Erythroblast (primary cell): ENCODE measurements at places on chromosomes 5 and 9.
A peak's percentile ranks its signal among the peaks of the same experiment; 100 is the strongest.

GRCh38 chr9:92968081-92968480, 20.8 kb downstream of the FGD3 start:
- no peak for DNase-seq

DNA sequence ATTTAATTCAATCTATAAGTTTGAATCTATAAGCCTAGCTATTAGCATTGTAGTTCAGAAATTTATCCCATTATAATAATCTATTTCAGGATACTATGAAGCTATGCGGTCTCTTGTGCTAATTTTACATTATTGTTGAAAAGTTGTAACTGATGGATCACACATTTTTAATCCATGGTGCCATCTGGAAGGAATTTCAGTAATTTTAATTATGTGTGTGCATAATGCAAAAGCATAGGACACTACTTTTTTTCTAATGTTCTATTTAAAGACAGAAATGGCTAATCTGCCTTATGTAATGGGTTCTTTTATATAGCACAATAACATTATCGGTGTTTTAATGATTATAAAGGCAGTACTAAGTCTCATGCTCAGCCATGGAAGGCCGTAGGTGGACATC, 90.6 kb downstream of the HOMER1 start:
- no peak for DNase-seq

DNA sequence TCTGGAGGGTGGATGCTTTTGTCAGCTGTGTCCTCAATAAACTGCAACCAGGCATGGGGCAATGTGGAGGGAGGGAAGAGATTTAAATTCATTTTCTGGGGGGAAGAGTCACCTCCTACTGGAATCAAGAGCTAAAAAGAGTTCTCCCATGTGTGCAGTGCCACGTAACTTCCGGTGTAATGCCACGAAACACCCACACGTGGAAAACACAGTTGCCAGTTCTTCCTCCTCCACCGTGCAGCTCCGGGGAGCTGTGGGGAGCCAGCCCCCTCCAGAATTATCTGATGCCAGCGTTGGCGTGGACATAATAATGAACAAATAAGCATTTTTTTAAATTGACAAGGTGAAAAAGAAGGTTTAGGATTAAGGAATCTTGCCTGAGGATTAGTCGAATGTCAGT, 32.1 kb upstream of the MED10 start:
- DNase-seq: no peak

- DNase-seq: no peak
Observed at GRCh38 chr5:4735261-4735660, 404.9 kb upstream of the ADAMTS16 start.

DNA sequence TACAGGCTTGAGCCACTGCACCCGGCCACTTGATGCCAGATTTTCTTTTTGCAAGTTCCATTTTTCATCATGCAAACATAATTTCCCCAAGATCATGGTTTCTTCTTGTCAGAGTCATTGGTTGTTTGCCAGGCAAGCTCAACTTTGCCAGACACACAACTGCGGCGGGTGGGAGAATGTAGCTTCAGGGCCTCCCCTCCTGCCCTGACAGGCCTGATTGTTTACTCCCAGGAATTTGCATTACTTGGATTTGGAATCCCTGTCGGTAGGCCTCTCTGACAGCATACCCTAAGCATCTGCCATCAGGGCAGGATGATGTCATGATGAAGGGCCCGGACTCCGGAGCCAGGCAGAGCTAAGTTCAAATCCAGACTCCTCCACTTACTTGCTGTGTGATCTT, 15.1 kb downstream of the RPS14 start:
- no peak for DNase-seq

- DNase-seq: no peak
Observed at GRCh38 chr5:94793816-94794198, 175.3 kb downstream of the SLF1 start.

DNA sequence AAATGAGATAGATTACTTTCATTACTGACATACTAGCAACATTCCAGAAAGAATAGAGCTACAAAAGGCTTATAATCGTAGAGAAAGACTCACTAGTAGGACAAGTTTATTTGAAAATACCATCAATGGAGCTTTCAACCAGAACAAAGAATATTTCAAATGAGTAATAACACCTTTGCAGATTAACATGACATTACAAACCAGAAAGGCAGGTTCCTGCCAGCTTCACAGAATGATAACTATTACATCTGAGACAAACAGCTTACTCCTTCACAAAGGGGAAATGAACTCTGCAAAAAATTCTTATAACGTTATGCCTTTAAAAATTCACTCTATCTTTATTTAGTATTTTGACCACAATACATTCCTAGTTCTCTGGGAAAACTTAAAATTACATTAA, 103.1 kb downstream of the EPB41L4A start:
- no peak for DNase-seq

GRCh38 chr5:173795601-173796000, 92.5 kb upstream of the CPEB4 start:
- no peak for DNase-seq

GRCh38 chr5:176639981-176640380, 7.3 kb upstream of the TSPAN17 start:
- no peak for DNase-seq

DNA sequence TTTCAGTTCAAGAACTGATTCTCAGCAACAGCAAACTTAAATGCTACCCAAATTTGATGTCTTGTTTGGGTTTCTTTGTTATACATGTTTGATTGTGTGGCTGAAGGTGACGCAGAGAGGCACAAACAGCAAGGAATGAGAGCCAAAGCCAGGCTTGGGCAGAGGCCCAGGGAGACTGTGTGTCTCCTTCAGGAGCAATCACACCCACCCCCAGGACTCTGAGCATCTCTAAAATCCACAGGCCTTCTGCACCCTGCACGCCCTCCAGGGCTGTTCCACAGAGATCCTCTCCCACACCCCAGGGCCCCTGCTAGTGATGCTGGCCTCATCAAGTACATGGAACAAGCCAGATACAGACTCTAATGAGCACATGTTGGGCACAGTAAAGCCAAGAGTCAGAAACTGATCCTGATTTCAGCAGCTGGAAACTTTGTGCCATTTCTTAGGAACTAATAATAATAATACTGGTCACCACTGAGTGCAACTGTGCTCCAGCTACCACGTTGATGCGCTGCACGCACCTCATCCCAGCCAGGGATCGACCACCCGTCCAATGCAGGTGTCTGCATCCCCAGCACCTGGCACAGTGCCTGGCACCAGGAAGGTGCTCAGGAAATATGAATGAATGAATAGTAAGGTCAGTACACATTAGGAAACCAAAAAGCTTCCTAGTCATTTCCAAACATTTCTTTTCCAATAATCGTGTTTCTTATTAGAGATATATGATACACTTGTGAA, 54.6 kb upstream of the TCF7 start:
- no peak for DNase-seq

- DNase-seq: no peak
Observed at GRCh38 chr5:115573133-115573532, 28.6 kb upstream of the FEM1C start.

DNA sequence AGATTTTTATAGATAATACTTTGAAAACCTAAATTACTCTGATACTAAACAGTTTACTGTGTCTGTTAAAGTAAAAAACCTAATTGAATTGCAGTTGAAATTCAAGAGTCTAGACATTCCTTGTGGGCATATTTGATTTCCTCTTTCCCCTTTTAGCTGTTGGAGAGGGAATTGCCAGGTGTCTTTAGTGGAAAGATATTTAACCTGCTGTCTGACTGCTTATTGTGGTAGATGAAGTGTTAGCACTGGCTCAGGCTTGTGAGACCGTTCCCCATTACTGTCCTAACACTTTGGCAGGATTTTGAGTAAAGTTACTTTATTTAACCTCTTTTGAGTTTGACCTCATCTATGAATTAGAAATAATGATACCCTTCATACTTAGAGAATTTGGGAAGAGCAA, 16.4 kb downstream of the MAP3K1 start:
- no peak for DNase-seq

DNA sequence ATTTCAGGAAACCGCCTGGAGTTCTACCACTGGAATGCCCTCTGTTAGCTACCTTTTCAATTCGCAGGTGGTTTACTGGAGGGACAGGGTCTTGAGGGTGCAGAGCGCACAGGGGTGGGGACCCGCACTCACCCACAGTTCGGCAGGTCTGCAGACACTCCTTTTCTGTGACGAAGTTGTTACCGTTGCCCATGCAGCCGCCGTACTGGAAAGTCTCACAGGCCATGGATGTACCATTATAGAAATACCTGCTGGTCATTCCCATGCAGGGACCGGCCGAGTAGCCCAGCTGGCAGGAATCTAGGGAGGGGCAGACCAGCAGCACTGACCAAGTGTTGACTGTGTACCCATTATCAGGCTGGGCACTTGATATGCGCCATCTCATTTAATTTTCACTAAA, 16.8 kb downstream of the AMBP start:
- no peak for DNase-seq

DNA sequence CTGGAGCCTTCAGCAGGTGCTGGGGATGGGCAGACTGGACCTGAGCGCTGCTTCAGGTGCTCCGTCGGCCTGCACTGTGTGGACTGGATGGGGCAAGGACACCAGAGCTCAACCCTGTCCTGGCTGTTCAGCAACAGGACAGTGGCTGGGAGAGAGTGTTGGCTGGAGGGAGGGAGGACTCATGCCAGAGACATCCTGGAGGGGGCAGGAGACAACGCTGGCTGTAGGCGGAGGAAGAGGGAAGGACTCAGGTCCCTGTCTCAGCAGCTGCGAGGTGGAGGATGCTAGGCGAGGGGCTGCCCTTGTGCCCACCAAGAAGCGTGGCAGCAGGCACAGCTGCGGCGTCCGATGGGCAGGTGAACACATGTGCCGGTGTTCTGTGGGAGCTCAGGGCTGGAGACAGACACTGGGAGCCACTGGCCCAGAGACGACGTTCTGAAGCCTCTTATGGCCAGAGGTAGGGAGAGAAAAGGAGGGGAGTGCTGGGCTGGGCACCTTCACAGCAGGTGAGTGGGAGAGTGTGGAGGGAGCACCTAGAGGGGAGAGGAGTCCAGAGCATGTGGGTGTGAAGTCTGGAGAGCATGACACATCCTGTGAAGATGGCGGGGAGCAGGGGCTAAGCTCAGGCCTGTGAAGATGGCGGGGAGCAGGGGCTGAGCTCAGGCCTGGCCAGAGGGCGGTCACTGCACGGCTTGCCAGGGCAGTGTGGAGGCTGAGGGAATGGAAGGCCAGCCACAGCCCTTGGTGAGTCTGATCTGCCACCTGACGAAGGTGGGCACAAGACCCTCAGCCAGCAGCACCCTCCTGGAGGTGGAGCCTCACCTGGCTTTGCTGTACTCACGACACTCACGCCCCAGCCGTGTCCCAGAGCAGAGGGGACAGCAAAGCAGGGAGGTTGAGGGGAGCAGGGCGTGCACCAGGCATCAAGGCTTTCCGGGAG, 79.1 kb upstream of the FCN1 start:
- DNase-seq: no peak

GRCh38 chr5:78245136-78245535, 49.4 kb downstream of the AP3B1 start:
- peak; percentile 11 for DNase-seq

DNA sequence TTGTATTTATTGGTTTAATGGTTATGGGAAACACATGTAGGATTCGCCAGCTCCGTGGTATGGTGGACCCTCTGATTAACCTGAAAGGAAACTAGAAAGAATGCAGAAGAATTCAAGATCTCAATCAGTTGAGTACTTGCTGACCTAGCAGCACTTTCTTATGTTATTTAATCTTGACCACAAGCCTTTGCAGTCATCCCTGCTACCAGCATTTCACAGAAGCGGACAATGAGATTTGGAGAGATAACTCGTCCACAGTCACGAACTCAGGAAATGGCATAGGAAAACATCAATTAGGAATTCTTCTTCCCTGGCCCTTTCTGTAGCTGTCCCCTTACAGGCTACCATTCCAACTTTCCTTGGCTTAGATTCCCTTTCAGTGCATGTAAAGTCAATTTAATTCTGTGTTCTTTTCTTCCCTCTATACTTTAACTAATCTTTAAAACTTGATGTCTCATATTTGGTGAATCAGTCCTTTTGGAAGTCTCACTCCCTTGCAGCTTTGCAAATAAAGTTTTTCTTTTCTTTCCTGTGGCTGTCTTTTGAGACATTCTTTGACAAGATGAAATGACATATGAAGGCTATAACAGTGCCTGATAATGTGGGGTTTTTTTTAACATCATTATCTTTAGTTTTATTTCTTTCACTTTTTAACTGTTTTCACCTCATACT, 1.3 kb upstream of the SLC44A1 start:
- DNase-seq: peak; percentile 40

DNA sequence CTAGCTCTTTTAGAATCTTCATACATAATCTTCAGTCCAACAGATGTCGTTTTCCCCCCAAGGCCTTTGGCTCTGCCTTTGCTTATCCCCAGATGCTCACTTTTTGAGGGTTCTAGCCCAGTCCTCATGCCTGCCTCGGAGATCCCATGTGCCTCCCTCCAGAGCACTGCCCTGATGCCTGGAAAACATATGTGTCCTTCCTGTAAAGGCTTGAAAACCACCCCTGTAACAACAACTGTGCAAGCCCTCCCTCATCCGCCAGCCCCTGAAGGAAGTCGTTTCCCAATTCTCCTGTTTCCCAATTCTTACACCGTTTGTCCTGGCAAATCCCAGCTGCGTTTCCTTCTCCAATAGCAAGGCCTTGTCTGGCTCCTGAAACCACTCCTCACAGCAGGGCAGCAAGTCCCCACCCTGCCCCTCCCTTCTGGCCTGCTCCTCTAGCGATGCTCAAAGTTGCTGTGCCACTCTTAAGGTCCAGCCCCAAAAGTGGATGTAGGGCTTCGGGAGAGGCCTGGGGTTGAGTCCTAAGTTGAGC, 52.2 kb downstream of the SLC36A1 start:
- DNase-seq: peak; percentile 21

GRCh38 chr9:8673830-8674229, 874.3 kb upstream of the DMAC1 start:
- no peak for DNase-seq

DNA sequence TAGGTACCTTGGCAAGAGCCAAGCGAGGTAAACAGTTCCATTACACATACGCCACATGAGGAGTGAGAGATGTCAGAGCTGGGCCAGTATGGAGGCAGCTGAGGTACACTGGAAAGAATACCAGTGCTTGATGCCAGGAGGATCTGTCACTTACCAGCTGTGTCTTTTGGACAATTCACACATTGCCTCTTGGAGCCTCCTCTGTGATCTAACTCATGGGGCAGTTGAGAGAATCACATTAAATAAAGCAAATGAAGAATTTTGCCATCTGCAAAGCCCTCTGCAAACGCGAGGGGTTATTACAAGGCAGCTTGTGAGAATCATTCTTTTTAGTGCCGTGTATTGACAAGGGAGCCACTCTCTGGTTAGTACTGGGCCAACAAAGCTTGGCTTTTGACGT, 429.7 kb upstream of the KLF4 start:
- DNase-seq: no peak

DNA sequence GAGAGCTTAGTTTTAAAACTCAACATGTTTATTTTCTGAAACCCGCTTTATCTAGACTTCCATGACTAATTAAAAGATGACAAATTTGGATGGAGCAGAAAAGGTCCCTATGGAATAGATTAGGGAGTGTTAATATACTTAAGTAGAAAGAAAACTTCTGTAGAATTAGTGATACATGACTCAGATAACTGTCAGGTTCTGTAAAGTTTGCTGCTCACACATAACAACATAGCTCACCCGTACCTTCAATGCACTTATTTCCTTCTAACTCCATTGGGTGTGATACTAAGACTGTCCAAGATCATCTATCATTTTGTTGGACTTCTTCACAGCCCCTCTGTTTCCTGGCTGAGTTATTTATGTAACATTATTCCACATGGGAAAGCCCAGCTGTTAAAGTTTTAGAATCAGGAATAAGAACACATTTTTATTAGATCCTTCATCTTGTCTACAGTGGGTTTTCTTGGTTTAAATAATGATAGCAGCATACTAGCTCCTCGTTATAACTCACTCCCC, 27.8 kb downstream of the TMEM167A start:
- DNase-seq: no peak
